Muscle of leg (tissue), 16 donors: ENCODE measurements at places on chromosomes 2 and 18.

GRCh38 chr2:69701100-69701945 is 40.6 kb upstream of the ANXA4 start:
- DNase-seq, result no peak

- peak; percentile 62 for DNase-seq
Measured at GRCh38 chr18:43917520-43917919, 640.2 kb upstream of the SYT4 start.

GRCh38 chr2:220373878-220374277 is 746.4 kb downstream of the SLC4A3 start:
- no peak for DNase-seq

- DNase-seq, result no peak
Measured at GRCh38 chr18:13259701-13260100, 41.1 kb downstream of the LDLRAD4 start.

DNA sequence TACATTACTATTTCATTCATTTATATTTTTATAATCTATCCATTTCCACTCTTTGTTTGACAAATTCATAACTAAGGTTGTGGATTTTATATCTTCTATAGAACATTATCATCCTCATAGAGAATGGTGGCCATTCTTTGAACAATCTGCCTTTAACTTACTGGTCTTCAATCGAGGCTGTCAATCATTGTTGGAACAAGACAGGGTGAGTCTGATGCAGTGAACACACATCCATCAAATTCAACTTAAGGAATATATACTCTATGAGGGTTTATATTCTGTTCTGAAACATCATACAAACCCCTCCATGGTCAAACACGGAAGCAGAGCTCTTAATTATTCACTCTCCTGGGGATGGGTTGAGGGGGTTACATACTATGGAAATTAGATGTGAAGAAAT is 28.3 kb upstream of the KLF7 start:
- DNase-seq, result no peak

- no peak for DNase-seq
Measured at GRCh38 chr2:190881084-190881597, 520 bp downstream of the GLS start.

- DNase-seq, result no peak
Measured at GRCh38 chr2:241635756-241636155, 1.2 kb downstream of the THAP4 start.

GRCh38 chr2:231545105-231545902 is 15.1 kb upstream of the NMUR1 start:
- DNase-seq, result peak; percentile 63

DNA sequence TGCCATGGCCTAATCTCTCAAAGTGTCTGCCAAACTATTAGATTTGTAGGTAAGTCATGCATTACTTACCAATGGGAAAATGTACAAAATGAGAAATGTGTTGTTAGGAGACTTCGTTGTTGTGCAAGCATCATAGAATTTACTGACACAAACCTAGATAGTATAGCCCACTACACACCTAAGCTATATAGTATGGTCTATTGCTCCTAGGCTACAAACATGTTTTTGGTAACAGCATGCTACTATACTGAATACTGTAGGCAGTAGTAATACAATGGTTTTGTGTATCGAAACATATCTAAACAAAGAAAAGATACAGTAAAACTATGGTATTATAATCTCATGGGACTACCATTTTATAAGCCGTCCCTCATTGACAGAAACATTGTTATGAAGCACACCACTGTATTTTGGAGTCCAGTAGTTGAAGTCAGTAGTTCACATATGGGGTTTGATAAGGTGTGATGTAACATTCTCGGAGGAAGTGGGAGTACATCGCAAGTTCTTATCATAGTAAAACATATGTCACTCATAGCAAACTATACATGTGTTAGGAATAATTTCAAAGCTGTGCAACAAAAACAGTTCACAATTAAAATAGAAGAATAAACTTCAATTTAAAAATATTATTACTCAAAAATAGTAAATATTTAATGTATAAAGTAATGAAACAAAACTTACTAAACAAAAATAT is 12.0 kb upstream of the GTF2A1L start:
- DNase-seq, result no peak

DNA sequence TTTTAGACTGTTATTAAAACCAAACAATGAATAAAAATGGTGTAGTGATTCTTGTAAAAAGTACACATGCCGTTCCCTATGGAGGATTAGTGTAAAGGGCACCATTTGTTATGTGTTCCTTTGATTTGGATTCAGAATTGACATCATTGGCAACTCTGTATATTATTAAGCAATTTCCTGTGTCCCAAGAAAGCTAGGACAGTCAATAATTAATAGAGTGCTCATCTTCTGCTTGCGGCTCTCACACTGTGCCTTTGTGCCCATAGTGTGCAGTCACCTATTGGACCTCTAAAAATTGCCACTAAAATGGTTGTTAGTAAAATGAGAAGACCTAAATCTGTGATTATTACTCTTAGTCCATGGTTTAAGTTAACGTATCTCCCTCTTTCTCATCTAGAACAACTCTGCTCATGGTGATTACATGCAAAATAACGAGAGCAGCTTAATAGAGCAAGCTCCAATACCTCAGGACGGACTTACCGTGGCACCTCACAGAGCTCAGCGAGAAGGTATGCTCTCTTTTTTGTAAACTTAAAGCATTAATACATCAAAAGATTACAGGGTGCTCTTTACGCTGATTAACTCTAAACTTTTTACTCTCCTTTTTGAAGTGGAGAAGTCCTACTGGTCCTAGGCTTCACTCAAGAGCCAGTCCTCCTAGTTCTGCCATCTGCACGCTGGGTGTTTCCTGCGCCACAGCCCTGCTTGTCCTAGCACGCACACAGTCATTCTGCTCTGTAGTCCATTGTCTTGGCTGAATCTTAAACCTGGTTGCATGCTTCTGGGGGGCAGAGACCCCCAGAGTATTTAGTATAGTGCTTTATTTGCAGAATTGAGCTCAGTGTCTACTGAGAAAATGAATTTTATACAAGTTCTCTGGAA is 16.7 kb downstream of the ZCCHC2 start:
- DNase-seq, result no peak

GRCh38 chr18:27723168-27723567 is 453.8 kb downstream of the CDH2 start:
- DNase-seq, result no peak

GRCh38 chr2:206805887-206806607 is 40.6 kb downstream of the FASTKD2 start:
- peak; percentile 92 for DNase-seq

GRCh38 chr18:6509832-6510231 is 95.1 kb upstream of the L3MBTL4 start:
- peak; percentile 67 for DNase-seq

DNA sequence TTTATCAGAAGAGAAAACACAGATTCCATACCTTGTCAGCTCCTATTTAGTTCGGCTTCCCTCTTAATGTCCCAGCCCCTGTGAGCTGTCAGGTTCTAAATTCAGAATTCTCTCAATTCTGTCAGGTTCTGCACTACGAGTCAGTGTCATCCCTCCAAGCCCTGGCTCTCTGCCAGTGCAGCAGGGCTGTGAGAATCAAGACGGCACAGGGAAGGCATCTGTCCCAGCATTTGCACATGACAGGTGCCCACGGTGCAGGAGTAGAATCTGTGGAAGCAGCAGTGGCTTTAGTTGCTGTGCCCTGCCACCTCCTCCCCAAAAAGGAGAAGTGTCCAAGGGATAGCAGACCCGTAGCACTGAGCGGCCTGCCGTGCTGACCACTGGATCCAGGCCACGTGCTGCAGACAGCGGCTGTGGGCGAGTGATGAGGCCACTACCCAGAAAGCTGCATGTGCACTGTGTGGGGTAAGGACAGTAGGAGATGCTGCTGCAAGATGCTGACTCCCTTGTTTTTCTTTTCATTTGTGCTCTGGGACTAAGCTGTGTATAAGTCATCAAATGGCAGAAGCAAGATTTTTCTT is 12.8 kb downstream of the RBFA start:
- DNase-seq, result peak; percentile 50

GRCh38 chr2:64019083-64019974 is at the start of gene VPS54:
Gene VPS54, minus strand, starts transcription at chr2:64019428. Its CDS starts 35,429 bp downstream, at chr2:63983999.
- peak; percentile 79 for DNase-seq

DNA sequence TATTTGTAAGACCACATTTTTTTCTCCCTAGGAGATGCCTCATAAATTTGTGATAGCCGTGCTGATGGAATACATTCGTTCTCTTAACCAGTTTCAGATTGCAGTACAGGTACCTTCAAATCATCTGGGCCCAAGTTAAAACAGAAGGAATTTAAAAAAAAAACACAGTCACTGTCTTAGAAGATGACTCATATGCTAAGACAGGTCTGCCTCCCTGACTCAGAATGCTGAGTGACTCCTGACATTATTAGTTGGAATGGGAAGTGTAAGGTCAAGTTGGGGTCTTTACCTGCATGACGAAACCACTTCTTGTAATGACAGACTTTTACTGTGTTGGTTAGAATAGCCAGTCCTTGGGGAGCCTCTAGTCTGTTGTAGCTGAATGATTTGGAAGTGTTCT is 26.3 kb downstream of the RMC1 start:
- no peak for DNase-seq

DNA sequence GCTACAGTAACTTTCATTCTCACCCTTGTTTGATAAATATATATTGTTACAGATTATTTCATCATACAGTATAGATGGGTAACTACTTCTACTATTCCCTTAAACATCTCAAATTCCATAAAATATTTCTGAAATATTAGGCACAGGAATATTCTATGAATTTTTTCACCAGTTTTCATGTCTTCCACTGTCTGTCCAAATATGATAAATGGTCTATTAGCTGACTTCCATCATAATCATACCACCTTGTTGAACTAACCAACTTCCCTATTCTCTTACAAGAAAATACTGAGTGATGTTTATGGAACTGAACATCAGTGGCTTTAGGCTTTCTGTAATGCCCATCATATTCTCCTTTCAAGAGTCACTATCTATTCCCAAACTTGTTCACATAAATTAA is 82.4 kb downstream of the TRAPPC8 start:
- no peak for DNase-seq

DNA sequence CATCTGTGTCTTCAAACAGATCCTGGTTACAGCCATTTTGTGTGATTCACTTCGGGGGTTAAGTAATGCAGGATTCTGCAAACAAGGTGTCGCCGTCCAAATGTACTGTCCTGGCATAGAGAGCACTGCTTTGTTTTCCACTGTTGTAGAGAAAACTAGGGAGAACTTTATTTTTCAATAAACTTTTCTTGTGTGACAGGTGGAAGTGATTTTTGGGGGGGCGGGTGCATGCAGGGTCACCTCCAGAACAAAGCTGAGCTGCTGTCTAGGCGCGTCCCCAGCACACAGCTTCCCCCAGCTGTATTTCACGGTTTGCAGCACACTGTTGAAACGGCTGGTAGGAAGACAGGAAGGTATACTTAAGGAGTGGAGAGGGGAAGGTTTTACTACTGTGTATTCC is 200.6 kb downstream of the MGAT5 start:
- no peak for DNase-seq

GRCh38 chr2:154699575-154699930 is 1.1 kb downstream of the KCNJ3 start:
- no peak for DNase-seq

- no peak for DNase-seq
Measured at GRCh38 chr2:222291485-222291841, 7.3 kb downstream of the PAX3 start.

DNA sequence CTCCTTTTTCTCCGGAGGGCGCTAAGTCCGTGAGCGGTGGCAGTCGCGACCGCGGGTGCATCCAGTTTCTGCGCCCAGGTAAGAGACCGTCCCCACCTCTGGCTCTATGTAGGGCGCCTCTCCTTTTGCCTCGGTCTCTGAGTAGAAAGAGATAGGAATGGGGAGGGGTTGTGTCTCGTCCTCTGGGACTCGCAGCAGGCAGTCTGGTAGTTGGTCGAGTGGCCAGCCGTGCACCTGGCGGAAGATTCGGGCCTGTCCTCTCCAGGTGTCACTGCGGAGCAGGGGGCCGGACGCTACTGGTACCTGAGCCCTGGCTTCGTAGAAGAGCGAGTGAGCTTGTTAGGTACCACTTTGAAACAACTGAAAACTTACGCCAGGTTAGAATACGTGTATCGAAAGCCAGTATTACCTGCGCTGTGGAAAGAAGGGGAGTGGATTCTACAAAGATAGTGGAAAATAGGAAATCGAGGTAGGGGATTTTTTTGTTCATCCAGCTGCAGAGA is 403 bp downstream of the MAP2 start:
- peak; percentile 9 for DNase-seq

DNA sequence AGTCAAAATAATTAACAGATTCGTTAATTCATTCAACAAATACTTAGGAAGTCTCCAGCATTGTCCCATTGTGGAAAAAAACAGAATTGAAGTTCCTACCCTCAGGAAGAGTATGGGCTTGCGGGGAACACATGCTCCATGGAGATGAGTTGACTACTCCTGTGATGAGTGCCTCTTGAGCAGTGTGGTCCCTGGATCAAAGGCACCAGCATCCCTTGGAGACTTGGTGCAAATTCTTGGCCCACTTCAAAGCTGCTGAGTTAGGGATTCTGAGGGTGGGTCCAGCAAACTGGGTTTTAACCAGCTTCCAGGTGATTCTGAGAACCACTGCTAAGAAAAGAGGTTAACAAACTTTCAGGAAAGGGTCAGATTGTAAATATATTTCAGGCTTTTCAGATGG is 361.6 kb downstream of the MYCN start:
- no peak for DNase-seq

- DNase-seq, result no peak
Measured at GRCh38 chr2:217288472-217289063, 428.7 kb upstream of the TNP1 start.

DNA sequence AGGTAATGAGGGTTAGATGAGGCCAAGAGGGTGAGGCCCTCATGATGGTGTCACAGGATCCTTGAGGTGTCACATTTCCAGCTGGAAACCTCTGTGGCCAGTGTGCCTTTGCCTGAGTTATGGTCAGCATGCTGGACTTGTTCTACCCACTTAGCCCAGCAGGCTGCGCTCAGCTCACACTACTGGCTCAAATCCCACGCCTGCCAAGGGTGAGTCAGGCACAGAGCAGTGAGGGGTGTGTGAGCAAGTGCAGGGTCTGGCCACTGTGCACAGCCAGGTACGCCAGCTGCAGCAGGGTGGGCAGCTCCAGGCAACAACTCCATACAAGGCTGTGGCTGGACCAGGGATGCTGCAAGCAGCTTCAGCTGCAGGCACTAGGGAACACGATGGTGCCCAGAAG is 616.6 kb upstream of the FSHR start:
- no peak for DNase-seq

DNA sequence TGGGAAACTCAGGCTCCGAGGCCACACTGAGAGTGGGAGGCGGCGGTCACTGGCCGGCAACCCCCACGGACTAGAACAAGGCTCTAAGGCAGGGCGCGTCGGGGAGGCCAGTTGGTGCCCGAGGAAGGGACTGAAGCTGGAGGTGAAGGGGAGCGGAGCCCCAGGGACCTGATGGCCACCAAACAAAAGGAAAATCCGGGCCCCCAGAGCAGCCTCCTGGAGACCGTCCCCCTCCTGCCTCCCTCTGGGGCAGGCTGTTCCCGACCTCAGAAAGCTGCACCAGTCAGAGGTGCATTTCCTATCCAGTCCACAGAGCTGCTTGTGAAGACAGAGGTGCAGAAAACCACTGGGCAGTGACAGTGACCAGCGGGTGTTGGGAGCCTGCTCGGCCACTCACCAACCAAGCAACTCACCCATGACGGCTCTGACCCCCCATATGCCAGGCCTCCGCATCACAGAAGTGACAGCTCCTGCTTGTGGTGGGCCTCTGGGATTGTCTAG is 172.7 kb downstream of the TWIST2 start:
- DNase-seq, result no peak
